Jurkat, Clone E6-1 (cell line): ENCODE measurements at places on chromosomes 4 and X.

DNA sequence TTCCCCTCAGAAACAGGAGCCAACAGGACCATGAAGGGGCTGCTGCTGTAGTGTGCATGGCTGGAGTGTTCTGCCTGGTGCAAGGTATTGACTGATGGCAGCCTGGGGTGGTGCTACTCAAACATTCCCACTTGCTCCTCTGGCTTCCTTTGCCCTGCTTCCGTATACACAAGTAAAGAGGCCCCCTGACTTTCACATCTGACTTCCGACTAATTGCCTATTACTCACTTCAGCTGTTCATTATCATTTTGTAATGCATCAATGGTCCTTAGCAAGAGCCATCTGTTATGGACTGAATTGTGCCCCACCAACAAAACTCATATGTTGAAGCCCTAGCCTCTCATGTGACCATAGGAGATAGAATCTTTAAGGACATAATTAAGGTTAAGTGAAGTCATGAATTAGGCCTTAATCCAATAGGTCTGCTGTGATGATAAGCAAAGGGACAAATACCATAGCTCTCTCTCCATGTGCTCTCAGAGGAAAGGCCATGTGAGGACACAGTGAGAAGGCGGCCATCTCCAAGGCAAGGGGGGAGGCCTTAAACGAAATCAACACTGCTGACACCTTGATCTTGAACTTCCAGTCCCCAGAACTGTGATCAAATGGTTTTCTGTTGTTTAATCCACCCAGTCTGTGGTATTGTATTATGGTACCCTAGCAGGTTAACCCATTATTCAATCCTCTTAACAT lies 122.5 kb upstream of the CLNK start:
- no peak for DNase-seq

GRCh38 chr4:71229477-71230270 lies 109.1 kb upstream of the SLC4A4 start:
- DNase-seq = no peak

DNA sequence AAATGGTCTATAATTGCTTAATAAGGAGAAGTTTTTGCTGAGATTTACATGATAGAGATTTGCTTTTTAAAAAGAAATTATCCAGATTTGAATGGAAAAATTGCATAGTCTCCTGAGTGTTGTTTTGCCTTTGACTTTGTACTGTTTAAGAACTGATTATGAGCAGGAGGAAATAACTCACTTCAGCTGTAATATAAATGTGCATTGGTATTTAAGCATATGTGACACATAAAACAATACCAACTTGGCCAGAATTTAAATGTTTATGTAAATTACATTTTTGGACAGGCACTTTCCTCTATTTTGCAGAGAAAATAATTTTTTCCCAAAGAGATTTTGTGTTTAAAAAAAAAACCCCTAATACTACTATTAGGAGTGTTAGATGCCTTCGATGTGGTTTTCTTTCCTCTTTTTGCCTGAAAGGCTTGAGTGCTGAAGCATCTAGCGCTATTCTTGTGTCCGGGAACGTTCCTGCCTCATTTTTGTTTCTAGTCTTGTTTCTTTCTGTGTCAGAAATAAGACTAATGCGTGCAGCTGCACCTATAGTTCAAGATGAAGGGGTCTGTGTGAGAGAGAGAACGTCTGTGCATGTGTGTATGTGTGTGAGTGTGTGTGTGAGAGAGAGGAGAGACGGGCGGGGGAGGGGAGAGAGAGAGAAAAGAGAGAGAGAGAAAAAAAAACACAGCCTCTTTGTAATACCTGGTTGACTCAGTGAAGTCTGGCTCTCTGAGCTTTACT lies 60.8 kb downstream of the TBL1X start:
- no peak for DNase-seq

DNA sequence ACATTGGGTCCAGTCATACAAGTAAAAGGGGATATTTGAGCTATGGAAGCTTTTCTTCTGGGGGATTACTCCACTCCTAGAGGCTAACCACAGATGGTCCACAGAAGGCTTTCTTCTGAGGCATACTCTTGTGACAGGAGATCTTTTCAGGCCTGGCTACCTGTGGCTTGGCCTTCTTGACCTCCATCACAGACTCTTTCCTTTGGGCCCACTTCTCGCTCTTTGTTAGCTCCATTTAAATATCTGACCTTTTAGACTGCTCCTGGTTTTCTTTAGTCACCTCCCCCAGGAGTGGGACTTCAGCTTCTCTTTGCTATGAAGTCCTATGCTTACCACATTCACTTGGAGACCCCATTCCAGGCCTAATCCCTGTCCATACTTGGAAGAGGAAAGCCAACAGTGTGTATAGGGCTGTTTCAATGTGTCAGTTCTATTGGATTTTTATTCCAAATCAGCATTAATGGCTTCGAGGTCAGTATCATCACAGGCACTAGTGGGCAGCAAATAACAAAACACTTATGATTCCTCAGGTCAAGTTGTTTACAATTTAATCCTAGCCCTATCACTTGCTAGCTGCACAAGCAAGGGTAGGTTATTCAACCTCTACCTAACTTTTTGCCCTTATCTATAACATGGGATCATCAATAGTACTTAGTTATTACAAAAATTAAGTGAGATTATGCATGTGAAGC lies 26.3 kb downstream of the GPC3 start:
- no peak for DNase-seq

GRCh38 chr4:78606530-78607095 lies 55.0 kb downstream of the ANXA3 start:
- no peak for DNase-seq

DNA sequence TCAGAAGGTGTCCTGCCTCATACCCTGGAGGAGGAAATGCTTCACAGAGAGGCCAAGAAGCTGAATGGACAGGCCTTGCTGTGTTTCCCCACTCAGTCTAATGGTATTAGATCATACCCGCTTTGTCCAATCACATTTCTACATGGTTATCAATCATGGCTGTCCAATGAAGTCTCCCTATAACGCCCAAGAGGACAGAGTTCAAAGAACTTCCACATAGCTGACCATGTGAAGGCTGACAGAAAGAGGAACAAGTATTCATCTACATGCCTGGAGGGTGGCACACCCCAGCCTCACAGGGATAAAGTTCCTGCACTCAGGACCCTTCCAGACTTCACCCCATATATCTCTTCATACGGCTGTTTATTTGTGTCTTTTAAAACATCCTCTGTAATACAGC lies 123.4 kb downstream of the MANBA start:
- DNase-seq = no peak

DNA sequence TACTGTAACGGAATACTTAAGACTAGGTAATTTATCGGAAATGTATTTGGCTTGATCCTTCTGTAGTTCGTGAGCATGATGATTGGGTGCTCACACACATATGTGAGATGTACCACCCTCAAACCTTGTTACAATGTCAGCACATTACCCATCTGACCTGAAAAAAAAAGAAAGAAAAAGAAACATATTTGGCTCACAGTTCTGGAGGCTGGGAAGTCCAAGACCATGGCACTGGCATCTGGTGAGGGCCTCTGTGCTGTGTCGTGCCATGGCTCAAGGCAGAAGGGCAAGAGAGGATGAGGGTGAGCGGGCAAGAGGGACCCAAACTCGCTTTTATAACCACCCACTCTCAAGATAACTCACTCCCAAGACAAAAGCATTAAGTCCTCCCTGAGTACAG lies 7.0 kb upstream of the CLDN24 start:
- no peak for DNase-seq

DNA sequence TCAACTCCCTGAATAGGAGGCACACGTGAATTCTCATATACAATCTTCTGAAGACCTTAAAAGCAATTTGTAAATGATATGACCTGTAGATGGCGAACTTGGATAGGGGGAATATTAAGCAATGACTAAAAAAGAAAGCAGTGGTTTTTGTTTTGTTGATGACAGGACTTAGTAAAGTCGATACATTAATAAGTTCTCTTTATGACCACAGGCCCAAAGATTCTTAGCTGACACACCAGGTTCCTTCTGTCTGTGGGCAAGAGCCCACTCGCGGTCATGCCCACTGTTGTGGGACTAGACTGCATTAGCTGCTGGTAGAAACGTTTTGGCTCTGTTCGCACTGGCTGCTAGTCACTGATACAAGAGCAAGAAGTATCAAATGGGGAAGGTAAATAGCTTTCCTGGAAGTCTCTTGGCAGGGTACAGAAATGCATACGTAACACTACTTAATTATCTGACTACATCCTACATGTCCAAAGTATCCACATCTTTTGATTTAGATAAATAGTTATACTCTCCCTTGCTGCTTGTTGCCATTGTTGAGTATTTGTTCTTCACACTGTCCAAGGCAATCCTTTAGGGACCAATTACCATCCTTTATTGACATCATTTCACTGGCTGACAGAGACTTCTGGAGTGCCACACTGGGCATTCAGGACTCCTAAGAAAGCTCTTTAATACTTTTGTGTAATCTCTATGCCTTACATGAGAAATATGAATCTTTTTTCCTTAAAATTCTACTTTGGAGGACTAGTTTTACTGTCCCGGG lies 31.0 kb downstream of the ALPK1 start:
- DNase-seq = peak; percentile 41

- no peak for DNase-seq
Observed at GRCh38 chr4:67393007-67393406, 152.3 kb downstream of the CENPC start.

DNA sequence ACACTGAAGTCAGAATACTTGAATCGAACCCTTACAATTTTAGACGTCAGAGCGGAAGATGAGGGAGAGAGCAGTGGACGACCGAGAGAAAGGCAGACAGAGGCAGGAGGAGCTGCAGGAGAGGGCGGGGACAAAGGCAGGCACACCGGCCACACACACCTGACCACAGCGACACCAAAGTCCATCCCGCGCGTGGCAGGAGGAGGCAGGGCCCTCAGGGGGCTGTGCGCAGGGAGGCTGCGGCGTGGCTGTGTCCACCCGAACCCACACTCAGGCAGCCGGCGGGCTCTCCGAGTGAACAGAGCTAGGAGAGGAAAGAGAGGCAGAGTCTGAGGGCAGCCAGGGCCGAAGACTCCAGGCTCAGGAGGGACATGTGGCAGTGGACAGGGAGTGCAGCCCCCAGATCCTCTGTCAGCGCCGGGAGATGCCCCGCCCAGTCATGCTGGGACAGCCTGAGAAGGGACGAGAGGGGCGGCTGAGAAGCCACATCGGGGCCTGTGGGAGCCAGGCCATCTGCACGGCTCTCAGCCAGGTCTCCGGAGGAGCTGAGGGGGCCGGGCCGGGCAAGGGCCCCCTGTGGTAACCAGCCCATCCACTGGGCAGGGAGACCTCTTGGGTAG lies 20.1 kb downstream of the GAK start:
- no peak for DNase-seq

DNA sequence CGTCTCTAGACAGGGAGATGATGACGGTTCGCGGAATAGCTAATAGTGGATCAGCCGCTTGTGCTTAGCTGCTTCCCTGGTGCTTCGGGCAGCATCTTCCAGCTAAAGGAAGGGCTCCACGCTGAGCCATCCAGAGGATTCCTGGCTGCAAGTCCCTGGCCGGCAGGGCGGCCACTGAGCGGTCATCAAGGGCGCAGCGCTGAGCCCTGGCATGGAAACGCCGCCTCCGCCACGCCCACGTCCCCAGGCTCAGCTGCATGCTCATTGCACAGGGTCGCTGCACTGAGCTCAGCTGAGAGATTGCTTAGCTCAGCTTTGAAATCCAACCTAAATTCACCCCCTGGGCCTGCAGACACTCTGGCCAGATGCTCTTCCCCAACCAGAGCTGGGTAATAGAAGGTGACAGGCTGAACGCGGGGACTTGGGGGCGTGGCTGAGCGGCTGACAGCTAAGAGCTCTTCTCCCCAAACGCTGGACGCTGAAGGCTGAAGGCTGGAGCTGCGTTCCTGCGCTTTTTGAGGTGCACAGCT lies 118.2 kb upstream of the KIT start:
- no peak for DNase-seq

DNA sequence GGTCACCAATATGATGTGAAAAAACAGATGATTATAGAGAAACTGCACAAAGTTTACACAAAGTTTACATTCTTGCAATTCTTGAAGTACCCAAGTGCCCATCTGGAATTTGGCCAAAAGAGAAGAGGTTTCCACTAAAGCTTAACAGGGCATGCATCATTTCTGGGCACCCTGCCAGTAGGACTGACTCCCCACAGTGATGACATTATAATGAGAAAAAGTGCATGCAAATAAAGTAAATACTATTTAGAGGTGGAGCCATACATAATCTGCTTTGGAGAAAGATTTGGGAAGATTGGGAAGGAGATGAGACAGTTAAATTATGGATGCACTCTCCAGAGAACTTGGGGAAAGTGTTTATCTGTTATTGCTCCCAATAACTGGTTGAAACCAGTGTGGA lies 93.7 kb upstream of the TRPC3 start:
- no peak for DNase-seq

GRCh38 chrX:82556588-82556987 lies 951.5 kb upstream of the POU3F4 start:
- no peak for DNase-seq

DNA sequence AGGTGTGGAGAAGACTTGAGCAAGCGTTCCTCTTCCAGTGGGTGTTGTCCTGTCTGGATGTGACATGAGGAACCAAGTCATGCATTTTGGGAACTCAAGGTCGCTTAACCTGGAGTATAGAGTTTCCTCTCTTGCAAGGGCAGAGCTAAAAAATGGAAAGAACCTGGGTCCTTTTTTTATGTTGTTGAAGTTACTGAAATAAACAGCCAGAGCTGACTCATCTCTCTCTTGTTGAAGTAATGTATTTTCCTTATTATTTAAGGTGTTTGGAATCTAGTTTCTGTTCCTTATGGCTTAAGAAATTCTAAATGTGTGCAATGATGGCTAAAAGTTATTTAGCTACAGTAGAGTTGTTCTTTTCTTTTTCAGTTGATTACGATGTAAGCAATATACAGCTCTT lies 314.5 kb downstream of the CAMK2D start:
- DNase-seq = no peak

DNA sequence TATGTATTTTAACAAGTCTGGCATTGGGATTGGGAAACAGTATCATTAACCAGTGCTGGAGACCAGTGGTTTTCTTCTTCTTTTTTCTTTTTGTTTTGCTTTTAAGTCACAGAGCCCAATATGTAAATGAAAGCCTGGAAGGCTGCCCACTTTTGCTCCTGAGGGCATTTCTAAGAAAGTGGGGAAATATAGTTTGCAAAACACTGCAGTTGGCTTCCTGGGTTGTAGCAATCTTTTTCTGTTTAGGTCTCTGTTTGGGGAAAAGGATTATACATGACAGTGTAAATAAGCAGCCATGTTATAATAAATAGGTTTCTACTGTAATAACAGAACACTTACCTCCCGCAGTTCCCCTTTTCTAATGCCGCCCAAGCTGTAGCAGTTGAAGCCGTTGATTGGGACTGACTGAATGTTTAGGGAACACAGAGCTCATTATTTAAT lies 105.5 kb downstream of the TMEM164 start:
- no peak for DNase-seq

- no peak for DNase-seq
Observed at GRCh38 chr4:114015444-114015899, 36.0 kb upstream of the ARSJ start.

GRCh38 chr4:153676984-153677383 lies 7.1 kb upstream of the TLR2 start:
- no peak for DNase-seq

DNA sequence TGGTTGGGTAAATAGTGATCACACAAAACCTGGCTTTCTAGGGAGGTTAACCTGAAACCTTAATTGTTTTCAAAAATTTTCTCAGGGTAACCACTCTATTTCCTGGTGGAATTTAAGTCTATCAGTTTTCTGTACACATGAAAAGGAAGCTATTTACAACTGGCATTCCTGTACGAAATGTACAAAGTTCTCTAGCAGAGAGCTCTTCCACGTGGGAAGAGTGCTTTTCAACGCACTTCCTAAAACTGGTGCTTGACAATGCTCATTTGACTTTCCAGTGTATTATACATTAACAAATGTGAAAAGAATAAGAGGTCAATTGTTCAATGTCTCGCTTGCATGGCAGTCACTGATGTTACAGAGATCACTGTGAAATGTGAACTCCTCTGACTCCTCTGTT lies 2.8 kb upstream of the SOD3 start:
- no peak for DNase-seq

GRCh38 chrX:123153846-123154335 lies 30.2 kb upstream of the GRIA3 start:
- no peak for DNase-seq
